ENCODE measurements at places on chromosomes 5 and 9.

DNA sequence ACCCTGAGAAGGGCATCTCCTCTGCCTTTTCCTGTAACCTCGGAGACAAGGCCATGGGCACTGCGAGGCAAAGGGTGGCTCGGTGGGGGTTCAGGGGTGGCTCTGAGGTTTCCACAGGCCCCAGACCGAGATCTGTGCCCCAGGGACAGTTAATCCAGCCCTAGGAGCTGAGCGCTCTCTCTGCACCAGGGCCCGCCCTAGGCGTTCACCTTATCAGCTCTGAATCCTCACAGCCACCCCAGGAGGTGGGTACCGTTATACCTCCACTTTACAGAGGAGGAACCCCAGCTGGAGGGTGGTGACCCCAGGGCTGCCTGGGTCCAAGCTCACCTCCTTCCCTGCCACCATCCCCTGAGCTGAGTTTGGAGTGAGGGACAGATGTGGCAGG is 2.3 kb upstream of the ENG start:
- no peak for DNase-seq

GRCh38 chr9:92455217-92455616 is 27.1 kb downstream of the ASPN start:
- no peak for DNase-seq

GRCh38 chr5:178457471-178457870 is 132.7 kb downstream of the COL23A1 start:
- DNase-seq: no peak

- no peak for DNase-seq
Measured at GRCh38 chr9:134864821-134865190, 15.8 kb upstream of the FCN2 start.

DNA sequence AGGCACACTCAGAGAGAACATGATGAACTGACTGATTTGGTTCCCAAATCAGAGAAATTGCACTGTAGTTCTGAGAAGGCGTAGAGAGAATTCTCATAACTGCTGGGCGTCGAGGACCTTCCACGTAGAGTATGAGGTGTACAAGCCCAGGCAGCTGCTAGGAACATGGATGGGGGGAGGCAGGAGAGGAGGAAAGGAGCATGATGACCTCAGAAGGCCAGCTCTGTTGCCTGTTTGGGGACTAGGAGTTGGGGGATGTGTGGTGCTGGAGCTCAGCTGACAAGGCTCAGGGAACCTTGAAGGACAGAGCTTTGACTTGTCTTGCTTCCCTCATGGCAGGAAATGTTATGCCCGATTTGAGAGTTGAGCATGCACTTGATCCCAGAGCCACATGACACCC is 485.4 kb downstream of the IRX1 start:
- no peak for DNase-seq

- DNase-seq: no peak
Measured at GRCh38 chr9:137458194-137459151, 661 bp downstream of the NSMF start.

DNA sequence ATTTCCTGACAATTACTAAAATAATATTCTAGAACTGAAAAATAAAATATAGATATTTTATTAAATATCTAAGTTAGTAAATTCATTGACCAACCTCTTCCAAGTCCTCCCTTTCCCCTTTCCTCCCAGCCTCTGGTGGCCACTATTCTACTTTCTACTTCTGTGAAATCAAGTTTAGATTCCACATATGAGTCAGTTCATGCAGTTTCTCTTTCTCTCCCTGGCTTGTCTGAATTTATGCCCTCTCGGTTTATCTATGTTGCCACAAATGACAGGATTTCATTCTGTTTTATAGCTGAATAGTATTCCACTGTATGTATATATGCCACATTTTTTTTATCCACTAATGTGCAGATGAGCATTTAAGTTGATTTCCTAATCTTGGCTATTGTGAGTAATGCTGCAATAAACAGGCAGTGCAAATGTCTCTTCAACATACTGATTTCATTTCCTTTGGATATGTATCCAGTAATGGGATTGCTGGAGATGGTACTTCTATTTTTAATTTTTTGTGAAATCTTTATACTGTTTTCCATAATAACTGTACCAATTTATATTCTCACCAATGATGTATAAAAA is 52.3 kb downstream of the WDR36 start:
- no peak for DNase-seq

GRCh38 chr5:177557041-177557647 is 2.8 kb upstream of the FAM193B start:
- DNase-seq: no peak

GRCh38 chr9:134925011-134925511 is 7.3 kb upstream of the FCN1 start:
- no peak for DNase-seq

DNA sequence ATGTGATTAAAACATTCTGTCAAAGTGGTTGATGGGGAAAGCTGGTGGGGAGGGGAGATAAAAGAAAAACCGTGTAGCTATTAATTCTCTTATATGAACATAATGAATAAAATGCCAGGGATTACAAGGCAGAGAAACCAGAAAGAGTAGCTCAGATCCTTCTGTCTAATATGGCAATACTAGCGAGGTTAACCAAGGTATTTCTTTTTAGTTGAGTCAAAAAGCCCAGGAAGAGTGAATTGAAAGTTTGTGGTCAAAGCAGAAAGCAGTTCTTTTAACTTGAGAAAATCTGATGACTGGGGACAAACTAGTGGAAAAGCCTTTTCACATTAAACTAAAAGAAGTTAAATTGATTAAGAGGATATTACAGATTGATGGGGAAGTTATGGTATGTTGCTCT is 76.0 kb downstream of the ERBIN start:
- DNase-seq: no peak

GRCh38 chr5:66542711-66543110 is 53.5 kb upstream of the MAST4 start:
- no peak for DNase-seq

DNA sequence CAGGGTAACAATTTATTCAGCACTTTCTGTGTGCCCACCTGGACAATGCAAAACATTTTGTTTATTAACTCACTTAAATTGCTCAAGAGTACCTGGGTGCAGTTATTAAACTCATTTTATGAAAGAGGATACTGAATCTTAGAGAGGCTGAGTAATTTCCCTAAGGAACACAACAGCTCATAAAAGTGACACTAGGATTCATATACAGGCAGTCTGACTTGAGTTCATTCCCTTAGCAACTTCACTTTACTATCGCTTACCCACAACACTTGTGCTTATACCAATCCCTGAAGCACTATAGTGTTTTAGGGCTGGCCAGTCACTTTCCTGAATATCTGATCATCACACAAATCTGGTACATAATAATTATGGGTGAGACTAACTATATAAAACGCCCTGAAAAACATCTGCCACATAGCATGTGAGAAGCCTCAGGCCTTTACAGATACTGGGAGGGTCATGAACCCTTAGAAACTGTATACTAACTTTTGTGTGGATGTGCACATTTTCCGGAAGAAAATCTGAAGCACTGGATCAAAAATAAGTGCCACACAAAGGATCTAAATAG is 11.3 kb downstream of the TRPM6 start:
- DNase-seq: no peak

DNA sequence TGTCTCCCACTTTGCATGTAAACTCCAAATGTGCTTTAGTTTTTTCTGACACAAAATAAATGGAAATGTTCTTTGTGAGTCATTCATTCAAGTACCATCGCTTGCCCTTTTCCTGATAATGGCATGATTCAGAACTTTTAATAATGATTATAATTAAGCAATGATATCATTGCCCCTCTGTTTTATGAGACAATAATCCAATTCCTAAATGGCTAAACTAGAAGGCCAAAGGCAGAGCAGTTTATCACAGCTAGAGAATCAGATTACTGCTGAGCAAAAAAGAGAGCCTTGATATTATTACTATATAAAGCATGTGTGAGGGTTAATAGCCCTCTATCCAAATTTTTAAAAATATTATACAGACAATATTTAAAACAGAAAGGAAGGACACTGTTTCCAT is 484.2 kb upstream of the PTPRD start:
- no peak for DNase-seq

DNA sequence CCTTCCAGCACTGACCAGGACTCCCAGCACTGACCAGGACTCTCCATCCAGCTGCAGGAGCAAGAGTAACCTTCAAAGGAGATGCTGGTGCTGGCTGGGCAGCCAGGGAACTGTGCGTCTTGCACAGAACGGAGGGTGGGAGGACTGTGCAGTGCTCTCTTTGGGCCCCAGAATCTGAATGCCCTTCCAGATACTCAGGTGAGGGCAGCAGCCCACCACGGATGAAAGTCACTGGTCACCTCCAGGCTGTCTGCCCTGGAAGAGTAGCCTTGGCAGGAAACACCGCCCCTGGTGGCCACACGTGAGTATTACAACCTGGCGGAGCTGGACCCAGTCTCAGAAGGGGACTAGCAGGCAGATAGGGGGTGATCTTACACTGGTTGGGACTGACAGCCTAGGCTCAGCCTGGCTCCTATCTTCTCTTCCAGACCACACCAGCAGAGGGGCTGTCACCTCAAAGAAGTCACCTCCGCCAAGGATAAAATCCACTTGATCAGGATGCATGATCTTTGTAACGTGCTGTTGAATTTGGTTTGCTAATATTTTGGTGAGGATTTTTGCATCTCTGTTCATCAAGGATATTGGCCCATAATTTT is 4.8 kb upstream of the SARDH start:
- DNase-seq: peak; percentile 70

- DNase-seq: no peak
Measured at GRCh38 chr5:78534905-78535200, 113.7 kb downstream of the LHFPL2 start.

DNA sequence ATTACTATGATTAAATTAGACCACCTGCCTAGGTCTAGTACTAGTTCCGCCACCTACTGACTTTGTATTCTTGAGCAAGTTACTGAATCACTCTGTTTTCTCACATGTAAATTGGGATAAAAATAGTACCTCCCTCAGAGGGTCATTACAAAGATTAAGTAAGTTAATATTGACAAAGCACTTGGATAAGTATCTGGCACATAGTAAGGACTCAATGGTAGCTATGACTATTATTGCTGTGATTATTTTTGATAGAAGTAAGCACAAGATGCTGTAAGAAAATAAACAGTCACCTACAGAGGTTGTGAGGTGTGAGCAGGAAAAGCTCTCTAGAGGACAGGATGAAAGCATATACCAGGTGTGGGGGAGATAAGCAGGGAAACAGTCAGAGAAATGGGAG is 173.1 kb upstream of the PAPPA start:
- no peak for DNase-seq

DNA sequence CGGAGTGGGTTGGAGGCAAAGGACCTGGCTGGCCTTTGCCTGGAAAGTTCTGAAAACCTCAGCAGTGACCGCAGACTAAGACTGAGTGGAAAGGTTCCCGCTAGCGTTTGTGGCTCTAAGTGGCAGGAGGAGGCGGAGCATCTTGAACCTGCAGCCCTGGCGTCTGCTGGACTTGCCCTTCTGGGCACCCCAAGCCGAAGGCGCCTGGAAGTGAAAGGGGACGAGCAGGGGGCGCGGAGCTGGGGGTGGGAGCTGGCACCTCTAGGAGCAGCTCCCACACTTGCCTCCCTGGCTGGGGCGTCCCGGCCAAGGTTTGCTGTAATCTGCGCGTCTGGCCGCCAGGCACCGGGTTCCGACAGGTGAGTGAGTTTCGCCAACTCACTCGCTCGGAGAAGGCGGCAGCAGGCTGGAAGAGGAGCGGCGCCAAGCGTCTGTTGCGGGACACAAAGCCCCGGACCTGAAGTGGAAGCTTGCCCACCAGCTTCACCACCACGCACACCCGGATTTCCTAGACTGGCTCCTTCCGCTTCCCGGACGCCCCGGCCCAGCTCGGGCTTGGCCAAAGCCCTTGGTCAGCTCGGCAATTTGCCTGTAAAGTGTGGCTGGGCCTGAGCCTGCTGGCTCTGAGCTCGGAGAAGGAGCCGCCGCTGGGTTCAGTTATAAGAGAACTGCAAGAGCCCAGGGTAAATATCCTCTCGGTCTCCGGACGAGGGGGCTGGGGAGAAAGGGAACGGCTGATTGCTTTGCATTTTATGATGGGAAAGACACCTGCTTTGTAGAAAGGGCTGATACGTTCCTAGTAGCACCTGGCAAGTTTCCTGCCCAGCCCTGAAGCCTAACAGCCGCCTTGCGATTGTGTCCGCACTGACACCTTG is at the start of gene GNA14:
Gene GNA14 (minus strand): TSS at position 89 of the 875 bp plus-strand sequence. CDS start 529 bp downstream, outside the sequence.
- DNase-seq: peak; percentile 8

- DNase-seq: no peak
Measured at GRCh38 chr5:128537221-128537999, 635 bp downstream of the FBN2 start.

DNA sequence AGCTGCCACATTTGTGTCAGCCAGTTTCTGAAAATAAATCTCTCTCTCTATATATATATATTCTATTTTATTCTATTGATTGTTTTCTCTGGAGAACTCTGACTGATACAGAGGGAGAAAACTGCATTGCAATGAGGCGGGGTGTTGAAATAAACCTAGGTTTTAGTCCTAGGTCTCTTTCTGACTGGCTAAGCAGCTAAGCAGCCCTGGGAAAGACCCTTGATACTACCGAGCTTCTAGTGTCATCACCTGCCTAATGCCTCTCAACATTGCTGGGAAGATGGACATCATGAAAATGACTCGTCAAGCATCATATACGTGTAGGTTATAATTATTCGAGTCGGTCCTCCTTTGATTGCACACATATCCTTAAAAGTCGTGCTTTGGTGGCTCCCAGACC is 166.5 kb upstream of the IL12B start:
- DNase-seq: no peak

DNA sequence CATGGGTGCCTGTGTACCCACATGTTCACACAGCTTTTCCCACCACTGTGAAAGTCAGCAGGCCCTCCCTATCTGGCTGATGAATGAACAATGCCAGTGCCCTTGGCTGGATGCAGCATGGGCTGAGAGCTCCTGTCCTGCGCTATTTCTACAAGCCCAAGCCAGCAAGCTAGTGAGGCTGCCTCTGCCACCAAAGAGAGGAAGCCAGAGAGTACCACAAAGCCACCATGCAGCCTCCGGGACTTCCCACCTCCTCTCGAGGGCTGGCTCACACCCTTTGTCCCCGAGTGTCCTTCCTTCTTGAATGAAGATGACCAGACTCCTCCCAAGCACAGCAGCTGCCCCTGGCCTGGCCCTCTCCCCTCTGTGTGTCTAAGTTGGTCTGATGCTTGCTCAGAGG is 76.5 kb downstream of the SH3PXD2B start:
- no peak for DNase-seq

DNA sequence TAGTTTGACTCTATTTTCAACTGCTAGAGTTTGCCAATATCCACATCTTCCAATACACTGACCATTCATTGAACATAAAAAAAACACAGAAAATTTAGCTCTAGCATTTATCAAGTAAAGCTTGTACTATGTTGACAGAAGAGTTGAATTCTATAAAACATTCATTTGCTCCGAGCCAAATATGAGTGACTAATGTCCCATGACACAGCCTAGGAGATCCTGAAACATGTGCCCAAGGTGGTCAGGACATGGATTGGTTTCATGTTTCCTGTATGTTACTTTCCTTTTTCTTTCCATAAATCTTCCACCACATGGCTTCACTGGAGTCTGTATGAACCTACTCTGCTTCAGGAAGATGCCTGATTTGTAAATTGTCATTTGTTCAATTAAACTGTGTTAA is 122.4 kb upstream of the PRDM9 start:
- DNase-seq: no peak

DNA sequence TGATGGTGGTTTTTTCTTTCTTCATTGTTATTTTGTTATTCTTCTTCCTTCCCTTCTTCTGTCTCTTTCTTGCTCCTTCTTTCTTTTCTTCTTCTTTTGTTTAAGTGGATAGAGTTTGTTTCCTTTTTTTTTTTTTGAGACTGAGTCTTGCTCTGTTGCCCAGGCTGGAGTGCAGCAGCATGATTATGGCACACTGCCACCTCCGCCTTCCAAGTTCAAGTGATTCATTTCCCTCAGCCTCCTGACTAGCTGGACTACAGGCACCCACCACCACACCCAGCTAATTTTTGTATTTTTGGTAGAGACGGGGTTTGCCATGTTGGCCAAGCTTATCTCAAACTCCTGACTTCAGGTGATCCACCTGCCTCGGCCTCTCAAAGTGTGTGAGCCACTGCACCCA is 40.3 kb downstream of the JAK2 start:
- DNase-seq: no peak

Measured in stimulated activated naive CD8-positive, alpha-beta T cell treated with anti-CD3 and anti-CD28 coated beads, Interleukin-15, amount 100 ng/mL, for 72 hours (primary cell).